ENCODE measurements at places on chromosomes 2 and 18. TPM values are rescaled to one million over a fixed set of nuclear protein-coding genes. Genes with fewer than 3 reads are reported as not detected.

DNA sequence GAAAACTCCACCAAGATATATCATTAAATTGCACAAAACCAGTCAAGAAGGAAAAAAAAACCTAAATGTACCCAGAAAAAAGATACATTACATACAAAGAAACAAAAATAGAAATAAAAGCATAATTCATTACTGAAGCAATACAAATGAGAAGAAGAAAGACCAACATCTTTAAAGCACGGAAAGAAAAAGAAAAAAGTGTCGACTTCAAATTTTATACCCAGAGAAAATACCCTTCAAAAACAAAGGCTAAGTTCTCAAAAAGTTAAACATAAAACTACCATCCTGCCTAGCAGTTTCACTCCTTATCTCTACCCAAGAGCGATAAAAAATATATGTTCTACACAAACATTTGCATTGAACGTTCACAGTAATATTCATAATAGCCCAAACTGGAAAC is 82.0 kb downstream of the ATAD2B start:
- DNase-seq: no peak

GRCh38 chr2:189576396-189576795 is 4.2 kb downstream of the SLC40A1 start:
- no peak for DNase-seq

DNA sequence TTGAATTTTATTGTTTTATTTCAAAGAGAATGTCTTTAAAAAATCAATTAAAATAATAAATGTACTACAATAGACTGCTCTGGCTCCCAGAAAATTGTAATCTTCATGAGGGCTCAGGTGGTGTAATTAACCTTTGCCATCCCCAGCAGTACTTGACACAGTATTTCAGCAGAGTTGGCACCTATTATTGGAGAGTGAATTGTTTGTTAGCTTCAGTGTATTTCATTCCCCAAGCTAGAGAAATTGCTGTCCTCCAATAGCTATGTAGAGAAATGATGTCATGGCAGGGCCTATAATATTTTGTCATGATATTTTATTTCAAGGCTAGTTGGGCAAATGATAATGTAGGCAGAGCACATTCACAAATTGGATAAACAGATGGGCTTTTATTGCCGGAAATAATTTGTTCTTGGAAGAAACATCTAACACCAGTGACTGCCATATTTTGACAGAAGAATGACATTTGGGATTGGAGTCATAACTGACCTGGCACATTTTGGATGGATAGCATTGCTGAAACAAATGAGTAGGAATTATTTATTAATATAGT is 712.0 kb upstream of the NXPH2 start:
- DNase-seq: no peak

- no peak for DNase-seq
Observed at GRCh38 chr2:162676515-162676914, 162.1 kb downstream of the KCNH7 start.

The HOXD13 gene
- total RNA-seq: not detected

Measured in glomerular endothelial cell (primary cell).